MV-4-11 (cell line): ENCODE measurements at places on chromosomes 6 and 20.

GRCh38 chr6:89290401-89291155, 24.5 kb downstream of the GABRR2 start:
- peak; percentile 2 for DNase-seq

GRCh38 chr20:62745279-62745951, 36.8 kb downstream of the NTSR1 start:
- no peak for DNase-seq

GRCh38 chr6:144804246-144804790, 519.2 kb downstream of the UTRN start:
- DNase-seq, result no peak

DNA sequence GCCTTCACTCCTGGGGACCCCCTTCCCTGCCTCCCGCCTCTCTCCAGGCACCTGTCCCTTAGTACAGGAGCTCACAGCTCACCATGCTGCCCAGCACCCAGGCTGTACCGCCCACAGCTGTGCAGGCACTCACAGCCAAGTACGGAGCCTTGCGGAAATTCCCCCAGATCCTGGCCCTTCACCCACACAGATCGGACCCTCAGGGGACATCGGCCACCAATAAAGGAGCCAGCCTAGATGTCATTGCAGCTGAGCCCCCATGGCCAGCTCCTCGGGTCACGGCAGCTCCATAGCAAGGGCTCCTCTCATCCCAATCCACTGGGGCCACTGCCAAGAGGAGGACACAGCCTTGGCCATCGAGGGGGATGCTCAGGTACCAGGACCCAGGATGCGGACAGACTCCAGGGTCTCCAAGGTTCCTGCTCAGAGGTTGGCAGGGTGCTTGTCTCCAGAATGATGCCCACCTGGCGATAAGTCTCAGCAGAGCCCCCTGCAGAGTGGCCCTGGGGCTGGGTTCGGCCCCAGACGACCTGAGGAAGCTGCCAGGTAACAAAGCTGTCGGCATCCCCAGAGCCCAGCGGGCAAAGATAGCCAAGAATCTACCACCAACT, 82.3 kb downstream of the YTHDF1 start:
- no peak for DNase-seq

DNA sequence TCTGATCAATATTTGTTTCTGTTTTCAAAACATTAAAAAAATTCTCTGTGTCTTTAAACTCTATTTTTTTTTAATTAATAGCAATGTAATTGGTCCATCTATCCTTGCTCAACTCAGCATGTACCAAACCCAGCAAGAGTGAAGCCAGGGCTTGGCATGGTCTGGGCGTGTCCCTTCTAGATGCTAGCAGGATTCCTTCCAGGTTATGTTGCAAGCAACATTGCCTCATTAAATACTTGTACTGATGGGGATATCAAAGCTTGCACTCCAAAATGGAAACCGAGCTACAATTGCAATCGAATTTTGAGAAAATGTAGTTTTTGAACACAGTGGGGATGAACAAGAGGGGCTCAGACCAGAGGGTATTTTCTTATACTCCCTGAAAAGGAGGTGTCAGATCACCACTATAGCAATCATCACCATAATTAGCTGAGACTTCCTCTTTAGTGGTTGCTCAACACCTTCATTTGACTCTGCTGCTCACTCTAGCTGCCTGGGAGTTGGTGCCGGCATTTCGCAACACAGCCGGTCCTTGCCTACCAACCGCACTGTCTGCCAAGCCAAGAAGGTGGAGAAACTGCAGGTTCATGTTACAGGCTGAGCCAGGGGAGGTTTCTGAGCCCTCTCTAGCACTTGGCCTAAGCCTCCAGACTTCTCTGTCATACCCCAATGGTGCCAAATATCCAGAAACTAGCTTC, 67.8 kb upstream of the RALGAPA2 start:
- peak; percentile 98 for DNase-seq

DNA sequence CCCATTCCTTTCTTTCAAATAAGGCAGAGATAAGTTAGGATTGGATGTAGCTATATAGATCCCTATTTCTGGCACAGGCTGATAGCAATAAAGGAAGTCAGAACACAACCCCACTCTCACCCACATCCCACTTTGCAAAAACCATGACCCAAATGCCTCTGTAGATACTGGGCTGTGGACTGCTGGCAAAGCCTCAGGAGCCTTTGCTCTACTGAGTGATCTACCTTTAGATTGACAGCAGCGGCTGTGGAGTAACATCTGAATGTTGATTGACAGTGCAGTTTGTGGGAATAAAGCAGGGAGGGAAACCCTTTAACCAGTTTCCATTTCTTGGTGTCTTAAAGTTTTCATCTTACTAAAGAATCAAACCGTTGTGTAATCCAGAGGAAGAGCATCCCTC, 6.7 kb upstream of the TMEM30A start:
- DNase-seq, result no peak

GRCh38 chr6:21001736-21002135, 467.5 kb downstream of the CDKAL1 start:
- DNase-seq, result no peak

GRCh38 chr20:37898233-37899104, 4.5 kb upstream of the VSTM2L start:
- no peak for DNase-seq

GRCh38 chr6:903761-904160, 210.8 kb upstream of the EXOC2 start:
- no peak for DNase-seq

DNA sequence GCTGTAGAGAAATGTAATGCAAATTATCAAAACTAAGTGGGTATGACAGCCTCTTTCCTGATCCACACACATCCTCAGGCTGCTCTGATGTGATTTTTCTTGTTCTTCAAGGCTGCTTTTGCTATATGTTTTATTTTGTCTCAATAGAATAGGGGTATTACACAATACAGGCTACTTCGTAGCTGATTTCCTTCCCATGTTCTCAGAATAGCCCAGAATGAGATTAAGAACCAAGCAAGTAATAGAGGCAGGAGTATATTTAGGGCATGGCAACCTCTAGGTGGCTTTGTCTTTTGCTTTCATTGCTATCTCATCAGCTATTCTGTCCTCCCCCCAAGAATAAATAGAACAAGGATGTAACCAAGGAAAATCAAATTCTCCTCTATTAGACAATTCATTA, 241.8 kb downstream of the ALDH8A1 start:
- DNase-seq, result no peak

DNA sequence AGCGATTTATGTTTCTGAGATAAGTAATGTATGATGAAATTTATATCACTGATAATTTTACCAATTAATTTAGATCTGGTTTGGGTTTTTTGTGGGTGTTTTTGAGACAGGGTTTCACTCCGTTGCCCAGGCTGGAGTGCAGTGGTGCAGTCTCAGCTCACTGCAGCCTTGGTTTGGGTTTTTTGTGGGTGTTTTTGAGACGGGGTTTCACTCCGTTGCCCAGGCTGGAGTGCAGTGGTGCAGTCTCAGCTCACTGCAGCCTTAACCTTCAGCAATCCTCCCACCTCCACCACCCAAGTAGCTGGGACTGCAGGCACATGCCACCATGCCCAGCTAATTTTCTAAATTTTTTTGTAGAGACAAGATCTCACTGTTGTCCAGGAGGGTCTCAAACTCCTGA, 13.0 kb downstream of the MRS2 start:
- no peak for DNase-seq

DNA sequence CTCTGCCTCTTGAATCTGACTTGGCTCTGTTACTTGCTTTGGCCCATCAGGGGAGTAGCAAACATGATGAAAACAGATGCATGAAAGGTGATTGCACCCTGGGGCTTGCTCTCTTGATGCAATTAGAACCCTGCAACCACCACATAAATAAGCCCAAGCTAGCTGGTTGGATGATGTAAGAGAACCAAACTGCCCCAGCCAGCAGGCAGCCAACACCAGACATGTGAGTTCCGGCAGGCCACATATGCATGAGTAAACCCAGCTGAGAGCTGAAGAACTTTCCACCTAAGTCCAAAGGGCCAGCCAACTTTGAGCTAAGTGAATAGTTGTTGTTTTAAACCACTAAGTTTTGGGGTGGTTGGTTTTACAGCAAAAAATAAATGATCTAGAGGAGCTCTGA, 268.4 kb downstream of the FARS2 start:
- no peak for DNase-seq

DNA sequence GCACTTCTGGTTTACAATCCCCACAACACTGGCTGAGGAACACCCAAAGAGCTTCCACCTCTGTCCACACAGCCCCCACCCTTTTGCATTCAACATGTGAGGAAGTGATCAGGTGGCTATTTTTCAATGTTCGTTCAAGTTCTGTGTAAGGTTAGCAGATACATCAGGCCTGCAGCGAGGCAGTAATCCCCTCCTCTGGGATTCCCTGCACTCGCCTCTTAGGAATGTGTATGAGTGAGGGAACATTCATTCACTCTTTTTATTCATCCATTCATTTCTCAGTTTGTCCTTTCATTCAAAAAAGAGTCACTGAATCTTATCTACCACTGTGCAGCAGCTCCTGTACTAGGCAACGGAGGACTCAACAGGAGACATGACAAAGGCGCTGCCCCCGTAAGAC, 236.4 kb upstream of the PRDM1 start:
- no peak for DNase-seq

GRCh38 chr6:134247231-134247833, 70.6 kb downstream of the SGK1 start:
- DNase-seq, result no peak

GRCh38 chr6:90384720-90385119, 88.1 kb upstream of the BACH2 start:
- DNase-seq, result no peak

GRCh38 chr20:14599613-14600012, 262.2 kb upstream of the FLRT3 start:
- no peak for DNase-seq

DNA sequence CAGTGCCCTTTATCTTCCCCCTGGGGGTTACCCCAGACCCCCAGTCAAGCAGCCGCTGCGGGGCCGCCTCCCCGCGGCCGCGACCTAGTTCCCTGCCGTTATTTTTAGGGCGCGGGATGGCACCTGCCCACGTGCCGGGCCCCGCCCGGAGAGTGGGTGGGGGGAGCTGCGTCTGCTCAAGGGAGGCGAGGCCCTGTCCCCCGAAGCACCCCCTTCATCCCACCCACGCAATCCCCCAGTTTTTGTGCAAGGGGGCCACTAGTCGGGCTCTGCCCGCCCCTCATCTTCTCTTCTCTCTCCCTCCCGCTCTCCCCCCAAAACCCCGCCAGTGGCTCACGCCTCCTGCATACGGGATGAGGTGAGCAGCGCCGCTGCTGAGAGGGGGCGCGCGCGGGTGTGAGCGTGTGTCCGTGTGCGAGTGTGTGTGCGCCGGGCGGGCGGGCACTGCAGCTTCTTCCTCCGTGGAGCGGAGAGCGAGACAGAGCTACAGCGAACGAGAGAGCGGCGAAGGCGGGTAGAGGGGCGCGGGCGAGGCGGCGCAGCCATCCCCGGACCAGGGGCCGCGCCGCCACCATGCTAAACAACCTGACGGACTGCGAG, at the start of gene SLC12A5:
TSS of gene SLC12A5 (plus strand) at position 444 of the 600 bp plus-strand sequence. CDS start at position 574, 130 bp downstream.
- no peak for DNase-seq

GRCh38 chr6:168078175-168078942, 653 bp downstream of the FRMD1 start:
- DNase-seq, result no peak

GRCh38 chr6:27593861-27594260, 121.0 kb upstream of the ZNF184 start:
- DNase-seq, result no peak

GRCh38 chr6:116218172-116218633, 35.7 kb downstream of the TSPYL4 start:
- peak; percentile 25 for DNase-seq

GRCh38 chr20:1568163-1568490, 10.6 kb upstream of the SIRPD start:
- no peak for DNase-seq

DNA sequence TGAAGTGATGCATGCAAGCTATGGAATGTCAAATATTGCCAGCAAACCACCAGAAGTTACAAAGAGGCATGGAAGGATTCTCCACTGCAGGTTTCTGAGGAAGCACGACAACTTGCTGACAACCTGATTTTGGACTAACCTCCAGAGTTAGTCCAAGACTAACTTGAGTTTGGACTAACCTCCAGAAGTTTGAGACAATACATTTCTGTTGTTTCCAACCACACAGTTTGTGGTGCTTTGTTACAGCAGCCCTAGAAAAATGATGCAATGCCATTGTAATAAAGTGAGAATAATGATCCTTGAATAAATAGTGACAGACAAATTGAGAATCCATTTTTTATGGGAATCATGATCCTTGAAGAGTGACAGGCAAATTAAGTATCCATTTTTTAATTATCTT, 169.9 kb upstream of the HDDC2 start:
- DNase-seq, result no peak

- DNase-seq, result no peak
Observed at GRCh38 chr6:127069659-127070279, 48.7 kb upstream of the RSPO3 start.

DNA sequence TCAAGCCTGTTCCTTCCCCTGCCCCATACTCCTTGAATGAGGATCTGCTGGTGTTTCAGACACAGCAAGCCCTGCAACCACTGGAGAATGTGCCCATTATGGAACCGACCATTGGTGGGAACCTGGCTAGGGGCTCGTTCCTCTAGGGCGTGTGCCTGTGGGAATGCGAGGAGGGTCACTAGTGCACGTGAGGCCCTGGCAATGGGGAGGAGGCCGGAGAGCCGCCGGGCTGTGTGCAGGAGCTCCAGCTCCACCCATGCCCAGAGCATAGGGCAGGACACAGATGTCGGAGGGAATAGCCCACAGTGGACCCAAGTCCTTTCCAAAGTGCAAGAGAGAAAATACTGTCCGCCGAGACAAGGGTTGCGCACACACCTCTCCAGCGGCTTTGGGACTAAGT, 99.3 kb downstream of the ERMARD start:
- no peak for DNase-seq

DNA sequence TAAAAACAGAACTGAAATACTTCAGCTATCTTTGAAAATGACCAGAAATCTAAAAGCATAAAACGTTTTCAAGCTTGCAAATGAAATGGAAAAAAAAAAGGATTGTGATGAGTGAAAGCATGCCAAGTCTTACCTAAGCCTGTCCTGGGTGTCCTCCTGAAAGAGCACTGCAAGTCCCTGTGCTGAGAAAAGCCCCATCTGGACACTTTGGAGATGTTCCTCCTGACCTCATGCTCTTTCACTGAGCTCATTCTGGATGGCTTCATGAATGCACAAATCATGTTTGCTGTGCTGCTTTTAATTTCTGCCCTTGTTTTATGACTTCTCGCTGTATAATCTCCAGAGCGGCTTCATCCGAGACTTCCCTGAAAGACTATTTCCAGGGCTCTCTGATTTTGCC, 136.0 kb downstream of the SOD2 start:
- DNase-seq, result no peak
